CD4-positive, alpha-beta memory T cell (primary cell): ENCODE measurements at places on chromosomes 4 and X. TPM values are rescaled to one million over a fixed set of nuclear protein-coding genes. Genes with fewer than 3 reads are reported as not detected.

- DNase-seq = no peak
Observed at GRCh38 chr4:95742179-95742578, 97.7 kb upstream of the PDHA2 start.

DNA sequence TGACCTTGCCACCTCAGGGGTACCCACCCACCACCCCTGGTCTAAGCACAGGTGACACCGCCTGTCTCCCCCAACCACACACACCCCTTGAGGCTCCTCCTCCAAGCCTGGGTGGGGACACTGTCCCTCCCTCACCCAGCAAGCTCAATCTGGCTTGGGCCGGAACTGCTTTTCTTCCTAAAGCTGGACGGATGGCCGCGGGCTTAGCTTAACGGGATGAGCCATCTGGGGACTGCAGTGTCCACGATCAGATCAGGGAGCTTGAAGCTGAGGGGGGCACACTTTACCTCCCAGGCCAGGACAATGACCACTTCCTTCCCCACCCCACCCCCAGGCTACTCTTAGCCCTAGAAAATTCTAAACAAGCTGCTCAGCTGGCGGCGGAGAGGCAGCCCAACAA, 1.0 kb upstream of the SLC6A8 start:
- no peak for DNase-seq

DNA sequence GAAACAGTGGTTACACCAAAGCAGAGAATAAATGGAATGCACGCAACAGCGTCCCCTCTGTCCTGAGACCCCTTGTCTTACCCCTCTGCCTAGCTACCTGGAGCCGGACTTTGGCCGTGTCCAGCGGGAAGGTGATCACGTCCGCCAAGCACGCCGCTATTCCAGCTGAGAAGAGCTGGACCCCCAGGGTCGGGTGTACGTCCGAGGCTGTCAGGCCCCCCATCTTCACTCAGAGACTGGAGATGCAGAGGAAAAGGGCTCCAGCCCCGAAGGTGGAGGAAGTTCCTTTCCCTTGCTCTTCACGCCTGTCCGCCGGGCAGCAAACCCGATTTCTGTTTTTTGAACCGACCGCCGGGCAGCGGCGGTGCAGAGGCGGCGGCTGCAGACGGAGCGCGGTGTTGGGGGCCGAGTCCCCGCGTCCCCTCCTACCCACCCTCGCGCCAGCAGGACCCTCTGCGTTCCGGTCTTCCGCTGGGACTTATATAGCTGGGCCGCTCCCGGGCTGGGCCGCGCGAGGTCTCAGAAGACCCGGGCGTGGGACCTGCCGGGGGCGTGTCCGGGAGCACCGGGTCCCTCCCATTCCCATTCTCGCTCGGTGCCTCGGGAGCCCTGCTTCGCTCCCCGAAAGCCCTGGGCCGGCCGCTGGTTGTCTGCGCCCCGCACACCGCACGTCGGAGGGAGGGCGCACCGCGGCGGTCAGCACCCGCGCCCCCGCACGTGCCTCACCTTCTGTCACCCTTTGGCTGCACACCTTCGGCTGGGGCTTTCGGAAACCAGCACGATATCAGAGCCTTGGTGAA, at the start of gene UCP1:
Gene UCP1 (minus strand): TSS at position 455 of the 800 bp plus-strand sequence. CDS start 232 bp downstream, at position 223.
- no peak for DNase-seq

- no peak for DNase-seq
Observed at GRCh38 chr4:4783847-4784246, 75.6 kb upstream of the MSX1 start.

DNA sequence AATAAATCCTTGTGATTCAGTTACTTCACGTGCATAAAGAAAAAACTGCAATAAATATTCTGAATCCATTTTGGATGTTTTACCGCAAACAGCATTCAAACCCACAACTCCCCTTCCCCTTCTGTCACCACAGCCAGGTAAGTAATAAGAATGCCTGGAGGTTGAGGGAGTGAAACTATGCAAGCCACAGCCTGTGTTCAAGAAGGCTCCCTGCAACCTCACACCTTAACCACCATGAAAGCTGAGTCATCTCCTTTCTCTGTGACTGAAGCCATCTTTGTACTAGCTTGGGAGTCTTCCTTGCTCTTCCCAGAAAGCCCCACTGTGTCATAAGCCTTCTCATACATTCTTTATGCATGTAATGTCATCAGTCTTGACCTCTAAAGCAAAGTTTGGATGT, 297.0 kb upstream of the PUDP start:
- no peak for DNase-seq

DNA sequence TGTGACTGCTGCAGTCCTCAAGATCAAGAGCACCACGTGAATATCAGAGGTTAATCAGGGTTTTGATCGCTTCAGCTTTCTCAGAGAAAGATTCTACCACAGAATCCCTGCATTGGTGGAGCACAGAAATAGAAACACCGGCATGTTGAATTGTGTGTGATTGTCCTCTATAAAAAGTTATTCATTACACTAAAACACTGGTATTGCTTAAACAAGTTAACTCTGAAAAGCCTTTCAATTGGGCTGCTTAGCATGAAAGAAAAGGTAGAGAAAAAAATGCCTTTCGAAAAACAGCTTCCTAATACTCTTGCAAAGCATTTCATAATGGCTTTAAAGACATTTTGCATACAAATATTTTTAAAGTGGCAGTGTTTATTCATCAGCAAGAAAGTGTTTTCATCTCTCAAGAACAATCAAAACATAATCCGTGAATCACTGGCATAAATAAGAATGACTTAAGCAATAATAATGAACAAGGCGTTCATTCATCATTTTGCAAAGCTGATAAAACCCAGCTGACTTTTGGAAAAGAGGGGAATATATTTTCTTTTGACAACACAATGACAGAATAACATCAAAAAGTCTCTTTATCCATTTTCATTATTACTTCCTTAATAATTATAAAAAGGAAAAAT, 61.1 kb downstream of the HELT start:
- no peak for DNase-seq

DNA sequence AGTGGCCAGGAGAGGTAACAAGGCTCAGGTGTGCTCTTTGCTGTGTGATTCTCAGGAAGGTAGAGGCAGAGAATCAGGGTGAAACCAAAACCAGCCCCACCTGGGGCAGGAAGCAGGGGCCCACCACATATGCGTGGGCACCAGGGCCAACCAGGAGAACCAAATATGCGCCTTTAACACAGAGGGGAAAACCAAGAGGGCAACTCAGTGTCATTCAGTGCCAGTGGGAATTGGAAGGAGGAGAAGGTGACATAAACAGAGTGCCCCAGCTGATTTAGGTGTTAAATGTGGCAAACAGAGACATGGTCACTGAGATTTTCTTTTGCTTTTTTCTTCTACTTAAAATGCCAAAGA, 106.8 kb upstream of the MAMLD1 start:
- no peak for DNase-seq

The SLC9B1 gene
- 3.2 TPM for total RNA-seq

The CXXC4 gene
- 0.12 TPM for total RNA-seq

The KCTD8 gene
- not detected for total RNA-seq

The PABPC4L gene
- total RNA-seq = not detected
